ENCODE measurements at places on chromosomes 3 and 15. TPM values are rescaled to one million over a fixed set of nuclear protein-coding genes. Genes with fewer than 3 reads are reported as not detected.

Gene SI
- not detected for total RNA-seq

Gene CHST14
- total RNA-seq: 29.5 TPM

Gene OXTR
- 3.6 TPM for total RNA-seq

Gene SYNPR
- 0.85 TPM for total RNA-seq

DNA sequence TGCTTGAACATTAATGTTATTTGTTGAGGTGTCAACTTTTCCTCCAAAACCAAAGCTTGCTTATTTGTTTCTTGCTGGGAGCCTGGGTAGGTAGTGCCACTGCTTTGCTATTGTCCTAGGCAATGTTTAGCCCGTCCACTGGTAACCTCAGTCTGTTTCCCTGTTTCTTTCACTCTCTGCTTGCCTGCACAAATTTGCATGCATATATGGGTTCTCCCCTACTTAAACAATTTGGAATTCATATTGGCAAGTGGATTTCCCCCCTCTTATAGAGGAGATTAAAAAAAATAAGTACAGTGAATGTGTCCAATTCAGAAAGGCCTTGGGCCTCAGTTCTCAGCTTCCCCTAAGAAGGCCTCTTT lies 45.0 kb upstream of the BOC start:
- no peaks in the 10 kb centered on the region for H3K27me3 ChIP-seq
- peaks cover 16% of the 10 kb centered on the region for H3K4me1 ChIP-seq
- no peak for DNase-seq

GRCh38 chr3:115783938-115784738 lies 160.8 kb downstream of the GAP43 start:
- H3K27me3 ChIP-seq: no peaks in the 10 kb centered on the region
- 0 out of 2 replicates have a peak, but pooled peaks cover 4% of the 10 kb centered on the region for H3K36me3 ChIP-seq
- H3K4me1 ChIP-seq: peaks cover 14% of the 10 kb centered on the region

GRCh38 chr3:112676659-112677234 lies 35.8 kb upstream of the CCDC80 start:
- DNase-seq: no peak
- H3K4me1 ChIP-seq: peaks cover 22% of the 10 kb centered on the region
- H3K27me3 ChIP-seq: no peaks in the 10 kb centered on the region
- H3K36me3 ChIP-seq: no peaks in the 10 kb centered on the region
- peak overlapping the region; percentile 41 for H3K27ac ChIP-seq
- H3K4me3 ChIP-seq: no peak overlapping the region

DNA sequence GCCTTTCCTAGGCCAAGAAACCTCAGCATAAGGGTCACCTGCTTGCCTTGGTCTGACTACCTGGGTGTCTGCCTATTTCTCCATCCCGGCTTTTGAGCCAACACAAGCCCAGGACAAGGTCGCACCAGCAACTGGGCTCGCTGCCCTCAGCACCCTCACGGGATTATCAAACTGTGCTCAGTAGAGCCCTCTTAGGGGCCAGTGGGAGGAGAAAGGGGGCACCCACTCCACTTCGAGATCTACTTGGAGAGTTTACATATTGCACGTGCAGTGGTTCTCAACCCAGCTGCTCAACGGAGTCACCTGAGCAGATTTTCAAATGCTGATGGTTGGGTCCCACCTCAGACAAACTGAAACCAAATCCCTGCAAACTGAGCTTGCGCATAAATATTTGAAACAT lies 31.1 kb downstream of the TSPAN3 start:
- peaks cover 44% of the 10 kb centered on the region for H3K36me3 ChIP-seq
- H3K27ac ChIP-seq: no peak overlapping the region
- no peak overlapping the region for H3K4me3 ChIP-seq
- no peaks in the 10 kb centered on the region for H3K4me1 ChIP-seq
- H3K27me3 ChIP-seq: peaks cover 3% of the 10 kb centered on the region

- peaks cover 18% of the 10 kb centered on the region for H3K36me3 ChIP-seq
- peak; percentile 39 for DNase-seq
- peak overlapping the region; percentile 99 for H3K4me3 ChIP-seq
- peaks cover 24% of the 10 kb centered on the region for H3K4me1 ChIP-seq
- no peaks in the 10 kb centered on the region for H3K27me3 ChIP-seq
Measured at GRCh38 chr3:101574388-101575112, 570 bp downstream of the PCNP start.

DNA sequence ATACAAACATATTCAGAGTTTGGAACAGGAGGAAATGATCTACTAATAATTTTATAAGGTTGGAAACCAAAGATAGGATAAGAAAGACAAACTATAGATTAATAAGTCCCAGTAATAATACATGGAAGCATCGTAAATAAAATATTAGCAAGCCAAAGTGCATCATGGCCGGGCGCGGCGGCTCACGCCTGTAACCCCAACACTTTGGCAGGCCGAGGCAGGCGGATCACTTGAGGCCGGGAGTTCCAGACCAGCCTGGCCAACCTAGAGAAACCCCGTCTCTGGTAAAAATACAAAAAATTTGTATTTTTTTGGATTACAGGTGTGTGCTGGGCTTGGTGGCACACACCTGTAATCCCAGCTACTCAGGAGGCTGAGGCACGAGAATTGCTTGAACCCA lies 14.9 kb downstream of the MUC4 start:
- peaks cover 25% of the 10 kb centered on the region for H3K4me1 ChIP-seq
- H3K36me3 ChIP-seq: no peaks in the 10 kb centered on the region
- H3K27me3 ChIP-seq: no peaks in the 10 kb centered on the region
- no peak overlapping the region for H3K4me3 ChIP-seq
- DNase-seq: no peak
- no peak overlapping the region for H3K27ac ChIP-seq

- peaks cover 24% of the 10 kb centered on the region for H3K4me1 ChIP-seq
- H3K27me3 ChIP-seq: no peaks in the 10 kb centered on the region
- no peak overlapping the region for H3K27ac ChIP-seq
- DNase-seq: no peak
Measured at GRCh38 chr15:84990507-84990906, 8.9 kb downstream of the PDE8A start.

Data from WTC11 (cell line).